CD4-positive, alpha-beta memory T cell (primary cell): ENCODE measurements at places on chromosomes 7 and 10. TPM values are rescaled to one million over a fixed set of nuclear protein-coding genes. Genes with fewer than 3 reads are reported as not detected.

TMEM196 gene
- not detected for total RNA-seq

AKR1C4 gene
- total RNA-seq: not detected

TFEC gene
- 0.70 TPM for total RNA-seq

RASA4B gene
- 15.8 TPM for total RNA-seq

SLC18A3 gene
- total RNA-seq: not detected

GPR146 gene
- total RNA-seq: 8.8 TPM

FRA10AC1 gene
- 21.6 TPM for total RNA-seq

SLC26A5 gene
- not detected for total RNA-seq

ZSCAN21 gene
- 9.9 TPM for total RNA-seq

FZD1 gene
- total RNA-seq: 0.09 TPM

SLC29A3 gene
- 9.1 TPM for total RNA-seq

PRKCQ gene
- total RNA-seq: 71.5 TPM
